Central memory CD8-positive, alpha-beta T cell (primary cell): ENCODE measurements at places on chromosomes 4 and X.

- peak overlapping the region; percentile 23 for H3K4me3 ChIP-seq
- H3K27me3 ChIP-seq, result no peaks in the 10 kb centered on the region
- H3K36me3 ChIP-seq, result peaks cover 72% of the 10 kb centered on the region
Measured at GRCh38 chrX:1493877-1494510, 41.3 kb upstream of the ASMTL start.

DNA sequence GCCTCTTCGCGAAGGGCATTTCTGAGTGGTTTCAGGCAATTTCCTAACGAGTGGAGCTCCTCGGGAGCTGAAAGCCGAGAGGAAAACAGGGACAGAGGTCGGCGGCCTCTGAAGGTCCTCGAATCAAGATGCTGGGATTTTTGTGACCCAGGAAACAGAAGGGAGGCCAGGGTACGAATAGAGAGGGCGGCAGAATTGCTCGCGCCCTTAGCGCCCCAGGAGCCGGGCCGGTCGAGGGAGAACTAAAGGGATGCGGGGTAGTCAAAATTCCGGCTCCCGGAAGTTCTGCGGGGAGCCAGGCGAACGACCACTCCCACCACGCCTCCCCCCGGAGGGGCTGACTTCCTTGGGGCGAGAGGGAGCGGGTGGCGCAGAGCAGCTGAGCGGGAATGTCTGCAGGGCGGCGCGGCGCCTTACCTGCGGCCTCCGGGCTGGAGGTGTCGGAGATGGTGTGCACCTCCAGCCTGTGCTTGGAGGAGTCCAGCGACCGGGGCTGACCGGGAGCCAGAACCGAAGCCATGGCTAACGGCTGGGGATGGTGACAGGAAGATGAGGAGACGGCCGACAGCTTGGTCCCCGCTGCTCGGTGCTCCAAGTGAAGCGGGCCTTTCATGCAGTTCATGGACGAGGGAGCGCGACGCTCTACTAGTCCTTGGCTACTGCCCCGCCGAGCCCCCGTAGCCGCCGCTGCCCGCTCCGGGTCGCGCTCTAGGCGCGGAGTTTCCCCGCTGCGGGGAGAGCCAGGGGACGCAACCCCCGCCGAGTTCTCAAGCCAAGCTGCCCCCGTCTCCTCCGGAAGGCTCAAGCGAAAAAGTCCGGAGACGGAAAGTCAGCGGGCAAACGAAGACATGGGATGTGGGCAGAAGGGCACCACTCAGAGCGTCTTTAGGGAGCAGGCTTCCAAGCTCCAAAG lies 782 bp downstream of the PITX2 start:
- H3K27me3 ChIP-seq, result peaks cover 100% of the 10 kb centered on the region
- H3K4me1 ChIP-seq, result peaks cover 12% of the 10 kb centered on the region
- H3K36me3 ChIP-seq, result peaks cover 5% of the 10 kb centered on the region
- DNase-seq, result no peak
- no peak overlapping the region for H3K27ac ChIP-seq

GRCh38 chr4:52545099-52546069 lies 113.7 kb downstream of the USP46 start:
- H3K36me3 ChIP-seq, result no peaks in the 10 kb centered on the region
- no peak overlapping the region for H3K27ac ChIP-seq
- H3K4me3 ChIP-seq, result no peak overlapping the region
- H3K4me1 ChIP-seq, result no peaks in the 10 kb centered on the region
- H3K27me3 ChIP-seq, result peaks cover 24% of the 10 kb centered on the region

GRCh38 chrX:13469963-13470684 lies 99.3 kb upstream of the EGFL6 start:
- peaks cover 15% of the 10 kb centered on the region for H3K4me1 ChIP-seq
- H3K27ac ChIP-seq, result no peak overlapping the region
- DNase-seq, result no peak
- H3K27me3 ChIP-seq, result no peaks in the 10 kb centered on the region

DNA sequence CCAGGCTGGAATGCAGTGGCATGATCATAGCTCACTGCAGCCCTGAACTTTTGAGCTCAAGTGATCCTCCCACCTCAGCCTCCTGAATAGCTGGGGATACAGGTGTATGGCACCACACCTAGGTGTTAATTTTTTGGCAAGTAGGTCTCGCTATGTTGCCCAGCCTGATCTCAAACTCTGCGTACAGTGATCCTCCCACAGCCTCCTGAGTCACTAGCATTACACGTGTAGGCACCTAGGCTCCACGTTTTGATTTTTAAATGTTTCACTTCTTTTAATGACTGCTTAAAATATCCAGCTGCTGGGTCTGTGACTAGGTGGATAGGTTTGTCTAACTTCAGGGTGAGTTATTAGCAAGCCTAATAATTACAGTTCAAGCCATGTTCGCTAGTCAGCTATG lies 44.5 kb downstream of the GATB start:
- no peak overlapping the region for H3K4me3 ChIP-seq
- peaks cover 6% of the 10 kb centered on the region for H3K36me3 ChIP-seq
- H3K27me3 ChIP-seq, result no peaks in the 10 kb centered on the region
- H3K27ac ChIP-seq, result no peak overlapping the region

GRCh38 chr4:185405296-185405999 lies 8.8 kb downstream of the ANKRD37 start:
- no peaks in the 10 kb centered on the region for H3K27me3 ChIP-seq
- H3K4me1 ChIP-seq, result no peaks in the 10 kb centered on the region
- no peak overlapping the region for H3K4me3 ChIP-seq
- peak overlapping the region; percentile 38 for H3K27ac ChIP-seq
- H3K36me3 ChIP-seq, result peaks cover 26% of the 10 kb centered on the region

DNA sequence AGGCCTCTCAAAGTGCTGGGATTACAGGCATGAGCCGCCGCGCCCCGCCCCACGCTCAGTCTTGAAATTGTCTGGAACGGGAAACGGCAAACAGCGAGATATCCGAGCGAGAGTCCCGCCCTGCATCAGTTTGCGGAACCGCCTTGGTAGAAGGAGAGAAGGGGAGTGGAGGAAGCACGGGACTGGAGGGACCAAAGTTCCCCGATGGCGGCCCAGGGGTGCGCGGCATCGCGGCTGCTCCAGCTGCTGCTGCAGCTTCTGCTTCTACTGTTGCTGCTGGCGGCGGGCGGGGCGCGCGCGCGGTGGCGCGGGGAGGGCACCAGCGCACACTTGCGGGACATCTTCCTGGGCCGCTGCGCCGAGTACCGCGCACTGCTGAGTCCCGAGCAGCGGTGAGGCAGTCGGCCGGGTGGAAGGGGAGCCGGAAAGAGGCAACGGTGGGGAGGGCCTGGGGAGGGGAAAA lies at the start of gene BST1:
BST1 (plus strand) TSS at position 125 of the 463 bp plus-strand sequence; CDS start at position 205, 80 bp downstream.
- H3K27me3 ChIP-seq, result peaks cover 26% of the 10 kb centered on the region
- H3K36me3 ChIP-seq, result peaks cover 5% of the 10 kb centered on the region
- peak within 1 kb of the TSS; percentile 83 for H3K4me3 ChIP-seq
- peaks cover 13% of the 10 kb centered on the region for H3K4me1 ChIP-seq

GRCh38 chrX:100413229-100413628 lies 3.2 kb upstream of the PCDH19 start:
- H3K4me1 ChIP-seq, result no peaks in the 10 kb centered on the region
- H3K27ac ChIP-seq, result no peak overlapping the region
- H3K36me3 ChIP-seq, result peaks cover 3% of the 10 kb centered on the region
- H3K4me3 ChIP-seq, result no peak overlapping the region
- H3K27me3 ChIP-seq, result peaks cover 29% of the 10 kb centered on the region
- DNase-seq, result no peak

DNA sequence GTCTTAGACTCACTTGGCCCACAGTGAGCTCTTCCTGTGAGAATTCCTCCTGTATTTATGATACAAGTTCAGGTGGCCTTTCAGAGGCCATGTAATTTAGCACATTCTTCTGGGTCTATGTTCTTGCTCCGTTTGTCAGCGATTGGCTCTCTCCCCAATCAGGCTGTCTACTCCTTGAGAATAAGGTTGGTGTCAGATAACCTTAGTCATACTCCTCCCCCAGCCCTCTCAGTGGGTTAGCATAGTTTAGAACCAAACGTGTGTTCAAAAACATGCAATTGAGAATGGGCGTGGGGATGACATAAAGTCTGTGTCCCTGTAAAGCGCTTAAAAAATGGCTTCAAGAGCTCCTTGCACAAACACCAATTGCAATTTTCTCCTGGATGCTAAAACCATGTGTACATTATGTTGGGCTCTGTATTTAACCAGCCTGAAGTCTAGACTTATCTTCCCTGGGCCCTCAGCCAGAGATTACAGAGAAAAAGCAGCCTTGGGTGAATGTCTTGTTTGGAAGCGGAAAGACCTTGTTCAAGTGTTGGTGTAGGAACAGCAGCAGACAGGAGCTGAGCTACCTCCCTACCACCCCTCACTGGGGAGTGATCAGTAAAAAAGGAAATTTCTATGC lies 9.9 kb upstream of the CT47C1 start:
- no peak overlapping the region for H3K27ac ChIP-seq
- H3K4me1 ChIP-seq, result no peaks in the 10 kb centered on the region
- H3K27me3 ChIP-seq, result peaks cover 13% of the 10 kb centered on the region
- no peak overlapping the region for H3K4me3 ChIP-seq
- no peaks in the 10 kb centered on the region for H3K36me3 ChIP-seq
- no peak for DNase-seq
